ENCODE measurements at places on chromosomes 5 and 9.

DNA sequence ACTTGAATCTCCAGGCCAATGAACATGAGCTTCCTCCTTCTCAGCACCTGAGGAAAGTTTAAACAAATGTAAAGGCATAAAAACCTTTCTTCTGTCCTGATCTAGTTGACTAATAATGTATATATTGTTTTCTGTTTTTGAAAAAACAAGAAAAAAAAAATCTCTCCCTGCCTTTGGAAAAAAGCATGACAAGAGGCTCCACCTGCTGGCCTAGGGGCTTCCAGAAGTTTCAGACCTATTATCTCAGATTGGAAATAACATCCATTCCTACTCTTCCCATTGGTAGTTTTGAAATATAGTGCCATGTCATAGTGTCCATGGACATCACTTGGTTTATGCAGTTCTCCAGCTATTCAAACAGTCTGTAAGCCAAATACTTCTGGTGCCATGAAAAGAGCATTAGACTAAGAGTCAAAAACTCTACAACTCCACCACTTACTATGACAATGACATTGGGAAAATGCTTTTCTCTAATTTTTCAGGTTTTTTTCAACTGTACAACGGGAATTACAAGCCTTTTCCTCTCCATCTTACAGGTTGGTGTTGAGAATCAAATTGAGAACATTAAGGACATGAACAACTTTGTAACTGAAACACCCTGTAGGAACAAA, 409.6 kb upstream of the MPDZ start:
- DNase-seq, result no peak

DNA sequence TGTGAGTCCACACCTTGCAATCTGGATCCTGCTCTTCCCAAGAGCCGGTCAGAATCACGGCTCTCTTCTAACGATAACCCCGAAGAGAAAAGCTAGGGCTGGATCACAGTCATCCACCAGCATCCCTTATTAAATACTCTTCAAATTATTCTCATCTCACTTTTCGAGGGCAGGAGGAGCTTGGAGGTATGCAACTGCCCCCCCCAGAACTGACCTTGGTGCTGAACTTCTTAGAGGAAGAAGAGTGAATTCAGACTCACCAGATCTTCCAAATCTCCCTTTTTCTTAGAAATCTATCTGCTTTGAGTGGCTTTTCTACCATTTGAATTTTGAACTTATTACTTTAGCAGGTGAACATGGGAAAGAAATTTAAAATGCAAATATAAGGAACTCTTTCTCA, 75.7 kb downstream of the MED10 start:
- DNase-seq, result no peak

DNA sequence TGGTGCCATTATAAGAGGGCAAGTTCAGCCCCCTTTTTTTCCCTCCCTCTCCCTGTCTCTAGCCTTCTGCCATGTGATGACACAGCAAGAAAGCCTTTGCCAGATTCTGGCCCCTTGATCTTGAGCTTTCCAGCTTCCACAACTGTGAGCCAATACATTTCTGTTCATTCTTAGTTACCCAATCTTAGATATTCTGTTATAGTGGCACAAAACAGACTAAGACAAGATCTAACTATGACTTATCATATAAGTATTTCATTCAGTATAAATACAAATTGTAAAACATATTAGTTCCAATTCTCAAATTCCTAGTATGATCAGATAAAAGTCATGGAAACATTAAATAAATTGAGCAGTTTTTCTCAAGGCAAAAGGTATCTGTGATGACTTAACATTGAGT, 276.3 kb downstream of the COX7C start:
- DNase-seq, result no peak

- DNase-seq, result no peak
Observed at GRCh38 chr9:118023644-118024043, 319.4 kb downstream of the TLR4 start.

DNA sequence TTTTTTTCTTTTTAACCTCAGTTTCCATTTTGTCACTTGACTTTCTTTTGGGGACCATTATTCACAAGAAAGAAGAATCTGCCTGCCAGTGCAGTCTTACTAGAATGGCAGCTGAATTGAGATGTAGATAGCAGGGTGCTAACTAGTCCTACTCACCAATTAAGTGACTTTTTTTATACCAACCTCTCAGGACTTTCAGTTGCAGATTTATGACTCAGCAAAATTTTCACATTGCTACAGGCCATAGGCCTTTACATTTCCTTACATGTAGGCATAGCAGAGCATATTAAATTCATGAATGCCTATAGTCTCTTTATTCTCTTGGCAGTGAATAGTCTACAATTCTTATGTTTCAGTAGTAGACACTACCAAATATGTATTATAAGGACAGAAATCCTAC, 54.0 kb upstream of the FKTN start:
- no peak for DNase-seq

GRCh38 chr9:18442629-18443491, 31.1 kb upstream of the ADAMTSL1 start:
- DNase-seq, result peak; percentile 30

DNA sequence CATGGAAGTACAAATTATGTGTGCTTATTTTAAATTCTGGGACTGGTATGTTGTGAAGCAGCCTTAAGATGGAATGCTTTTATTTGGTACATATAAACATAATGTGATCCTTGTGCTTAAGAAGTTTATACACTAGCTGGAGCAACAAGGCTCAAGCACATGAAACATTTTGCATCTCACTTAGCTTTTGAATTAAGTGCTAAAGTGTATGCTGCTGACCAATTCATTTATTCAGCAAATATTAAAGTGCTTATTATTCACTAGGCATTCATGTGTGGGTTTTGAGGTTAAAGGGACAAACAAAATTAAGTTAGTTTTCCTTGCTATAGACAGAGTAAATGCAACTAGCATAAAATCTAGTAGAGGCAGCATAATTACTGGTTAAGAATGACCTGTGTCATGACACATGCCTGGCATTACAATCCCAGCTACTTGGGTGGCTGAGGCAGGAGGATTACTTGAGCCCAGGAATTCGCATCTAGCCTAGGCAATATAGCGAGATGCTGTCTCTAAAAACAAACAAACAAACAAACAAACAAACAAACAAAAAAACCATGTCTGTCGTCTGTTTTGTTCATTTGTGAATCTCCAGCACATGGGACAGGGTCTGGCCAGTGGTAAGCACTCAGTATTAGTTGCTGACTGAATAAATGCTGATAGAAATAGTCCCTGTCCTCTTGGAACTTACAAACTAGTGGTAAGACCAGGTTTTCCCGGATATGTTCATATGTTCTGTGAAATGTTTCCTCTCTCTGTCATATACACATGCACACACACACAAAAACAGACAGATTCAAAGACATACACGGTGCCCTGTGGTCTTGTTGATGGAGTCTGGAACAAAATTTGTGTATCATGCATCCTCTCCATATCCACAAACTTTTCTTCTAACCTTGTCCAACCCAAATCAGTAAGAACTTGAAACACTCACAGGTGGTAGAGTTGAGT, 41.9 kb upstream of the TNFAIP8 start:
- no peak for DNase-seq

DNA sequence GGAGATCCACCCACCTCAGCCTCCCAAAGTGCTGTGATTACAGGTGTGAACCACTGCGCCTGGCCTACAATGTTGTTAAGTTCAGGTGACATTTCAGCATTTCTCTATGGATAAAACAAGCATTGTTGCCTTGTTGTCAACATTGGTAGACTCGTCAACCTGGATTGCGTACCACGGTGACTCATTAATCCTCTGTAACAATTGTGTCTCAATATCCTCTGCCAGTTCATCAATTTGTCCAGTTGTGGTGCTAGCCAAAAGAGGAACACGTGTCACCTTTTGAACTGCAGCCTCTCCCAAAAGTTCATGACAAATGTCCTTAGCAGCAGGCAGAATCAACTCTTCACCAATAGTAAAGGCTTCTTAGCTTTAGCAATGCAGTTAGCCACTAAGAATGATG, 46.3 kb upstream of the LARP1 start:
- no peak for DNase-seq

- DNase-seq, result no peak
Observed at GRCh38 chr5:145931718-145932117, 4.7 kb upstream of the SH3RF2 start.

DNA sequence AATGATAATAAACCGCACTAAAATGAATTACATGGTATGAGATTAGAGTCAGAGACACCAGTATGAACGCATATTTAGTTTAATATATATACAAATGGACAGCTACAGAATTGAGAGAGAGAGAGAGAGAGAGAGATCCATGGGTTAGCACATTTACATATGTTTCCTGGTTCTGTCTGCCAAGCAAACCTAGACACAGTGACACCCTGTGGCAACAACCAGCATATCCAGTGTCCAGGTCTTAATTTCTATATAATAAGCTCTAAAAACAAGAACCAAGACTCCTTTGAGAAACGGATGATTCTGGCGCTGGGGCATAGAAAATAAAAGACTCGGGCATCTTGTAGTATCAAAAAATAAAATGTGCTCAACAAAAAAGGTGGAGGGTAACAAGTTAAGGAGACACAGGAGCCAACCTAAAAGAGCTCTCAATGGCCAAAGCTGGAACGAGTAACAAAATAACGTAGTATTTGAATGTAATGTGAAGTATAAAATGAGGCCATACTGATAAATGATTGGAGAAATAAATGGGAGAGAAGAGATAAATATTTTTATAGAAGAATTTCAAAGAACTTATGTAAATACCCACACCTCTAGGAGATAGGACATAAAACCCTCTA, 84.5 kb downstream of the RFX3 start:
- DNase-seq, result peak; percentile 55

DNA sequence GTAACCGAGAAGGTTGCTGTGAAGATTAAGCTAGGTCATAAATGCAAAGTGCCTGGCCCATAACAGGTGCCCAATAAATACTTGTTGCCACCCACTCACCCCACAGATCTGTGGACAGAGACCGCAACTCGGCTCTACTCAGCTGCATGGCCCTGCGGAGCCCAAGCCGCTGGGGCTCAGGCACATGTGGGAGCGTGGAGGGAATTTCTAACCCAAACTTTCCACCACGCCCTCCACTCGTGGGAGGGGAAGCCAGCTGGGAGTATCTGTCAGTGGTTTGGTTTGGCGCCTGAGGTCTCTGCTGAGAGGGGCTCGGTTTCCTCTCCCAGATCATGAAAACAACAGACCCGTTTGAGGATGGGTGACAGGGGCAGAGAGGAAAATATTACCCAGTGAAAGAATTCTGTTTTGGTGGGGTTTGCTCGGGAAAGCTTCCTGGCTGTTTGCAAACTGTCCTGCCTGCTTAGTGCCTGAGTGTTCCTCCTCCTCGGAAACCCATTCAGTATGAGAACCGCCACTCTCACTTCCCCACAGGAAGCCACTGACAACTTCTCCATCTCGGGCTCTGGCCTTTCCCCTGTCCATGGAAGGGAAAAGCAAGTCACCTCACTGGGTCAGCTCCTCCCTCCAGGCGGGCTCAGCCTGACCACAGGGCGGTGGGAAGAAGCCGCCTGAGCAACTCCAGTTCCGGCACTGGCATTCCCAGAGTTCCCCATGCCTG, 60.1 kb downstream of the RGS3 start:
- peak; percentile 85 for DNase-seq

DNA sequence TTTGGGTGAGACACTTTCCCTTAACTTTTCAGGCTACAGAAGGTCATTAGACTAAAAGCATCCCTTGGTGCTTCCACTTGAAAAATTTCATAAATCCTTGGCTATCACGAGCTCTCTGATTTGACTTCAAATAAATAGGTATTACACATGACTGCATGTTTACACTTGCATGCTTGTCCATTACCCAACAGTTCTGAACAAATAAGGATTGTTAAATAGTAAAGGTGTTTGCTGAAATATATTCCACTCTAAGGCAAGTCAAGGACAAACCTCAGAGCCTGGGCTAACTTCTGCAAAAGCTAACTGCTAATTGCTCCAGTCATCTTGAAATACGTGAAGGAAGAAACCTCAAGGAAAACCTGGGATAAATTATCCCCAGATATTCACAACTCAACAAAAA, 14.5 kb downstream of the FBXW2 start:
- DNase-seq, result no peak

DNA sequence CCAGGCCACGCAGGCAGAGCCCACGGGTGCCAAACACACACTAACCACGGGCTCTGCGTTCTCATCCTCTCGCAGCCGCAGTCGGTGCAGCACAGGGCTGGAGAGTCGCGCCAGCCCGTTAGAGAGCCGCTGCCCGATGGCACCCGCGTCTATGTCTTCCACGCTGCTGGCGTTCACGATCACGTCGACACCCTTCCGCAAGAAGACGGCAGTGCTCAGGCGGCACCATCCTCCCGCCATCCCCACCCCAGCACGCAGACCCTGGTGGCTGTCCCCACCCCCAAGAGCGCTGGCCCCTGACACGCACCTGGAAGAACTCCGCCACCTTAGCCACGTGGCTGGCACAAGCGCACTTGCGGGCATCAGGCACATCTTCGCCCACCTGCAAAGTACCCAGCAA, 6.0 kb downstream of the DBN1 start:
- no peak for DNase-seq

DNA sequence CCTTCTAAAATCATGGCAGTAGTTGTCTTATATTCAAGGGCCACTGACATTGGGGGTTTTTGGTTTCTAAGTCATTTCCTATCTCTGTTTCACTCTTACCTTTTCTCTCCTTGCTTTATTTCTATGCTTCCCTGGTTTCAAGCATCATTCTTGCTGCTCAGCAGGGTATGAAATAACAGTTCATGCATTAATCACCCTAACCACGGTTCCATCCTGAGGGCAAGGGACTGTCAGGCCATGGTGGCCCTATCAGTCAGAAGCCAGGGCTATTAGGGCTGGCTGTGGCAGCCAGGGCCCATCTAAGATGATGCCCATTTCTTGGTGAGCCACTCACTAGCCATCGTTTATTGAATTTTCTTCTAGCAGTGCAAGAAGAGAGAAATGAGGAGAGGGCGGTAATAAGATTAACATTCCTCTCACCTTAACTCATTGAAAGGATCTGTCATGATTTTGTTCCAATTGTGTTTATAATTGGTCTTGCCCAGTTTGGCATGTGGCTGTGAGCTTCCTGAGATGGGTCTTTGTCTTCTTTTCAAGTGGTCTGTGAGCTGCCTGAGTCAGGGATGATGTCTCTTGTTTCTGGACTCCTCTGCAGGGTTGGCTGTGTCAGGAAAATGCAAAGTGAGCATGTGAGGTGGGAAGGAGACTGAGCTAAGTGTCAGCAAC, 45.2 kb downstream of the CYSTM1 start:
- DNase-seq, result no peak

- DNase-seq, result no peak
Observed at GRCh38 chr5:150118561-150119229, 32.3 kb upstream of the CSF1R start.

DNA sequence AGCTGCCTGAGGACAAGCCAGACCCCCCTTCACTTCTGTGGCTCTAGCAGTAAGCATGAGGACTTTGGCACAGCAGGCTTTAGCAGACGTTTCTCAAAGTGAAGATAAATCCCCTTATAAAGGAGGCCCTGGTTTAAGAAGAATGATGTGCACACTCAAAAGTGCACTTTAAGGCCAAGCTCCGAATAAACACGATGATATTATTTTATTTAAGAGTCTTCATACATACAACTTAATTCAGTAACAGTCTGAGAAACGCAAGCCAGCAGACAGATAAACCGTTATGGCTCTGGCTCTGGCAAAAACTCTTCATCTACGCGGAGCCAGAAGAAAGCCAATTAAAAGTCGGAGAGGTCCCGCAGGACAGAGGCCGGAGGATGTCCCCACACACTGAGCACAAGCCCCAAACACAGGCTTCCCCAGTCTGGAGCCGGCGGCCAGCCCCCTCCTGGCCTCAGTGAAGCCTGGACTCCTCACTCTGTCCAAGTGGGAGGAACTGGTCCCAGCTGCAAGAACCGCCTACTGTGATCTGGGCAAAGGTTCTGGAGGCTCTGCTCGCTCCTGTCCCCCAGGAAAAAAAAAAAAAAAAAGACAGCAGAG, 44.6 kb downstream of the ADAMTS2 start:
- no peak for DNase-seq

All from GM12864 (cell line).